Inflammatory macrophage treated with lipopolysaccharide for 1 hour (primary cell): ENCODE measurements at places on chromosomes 11 and 22.

GRCh38 chr11:18669219-18669596 is 29.4 kb upstream of the TMEM86A start:
- peak; percentile 11 for DNase-seq

DNA sequence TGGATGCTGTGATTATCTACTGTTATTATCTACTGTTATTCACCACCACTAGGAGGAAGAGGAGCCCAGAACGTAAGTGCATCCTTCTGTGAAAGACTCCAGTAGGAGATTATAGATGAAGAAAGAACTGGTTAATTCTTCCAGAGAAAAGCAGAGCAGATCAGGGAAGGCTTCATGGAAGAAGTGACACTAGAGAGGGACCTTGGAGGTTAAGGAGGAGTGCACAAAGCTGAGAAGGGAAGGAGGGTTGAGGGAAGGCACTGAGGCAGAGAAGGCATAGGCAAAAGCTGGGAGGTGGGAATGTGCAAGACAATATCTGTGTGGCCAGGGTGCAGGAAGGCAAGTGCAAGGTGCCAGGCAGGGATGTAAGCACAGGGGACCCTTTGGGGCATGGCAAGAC is 13.5 kb downstream of the CRYBB1 start:
- DNase-seq = no peak

GRCh38 chr22:40806711-40807110 is 12.4 kb downstream of the SLC25A17 start:
- no peak for DNase-seq

DNA sequence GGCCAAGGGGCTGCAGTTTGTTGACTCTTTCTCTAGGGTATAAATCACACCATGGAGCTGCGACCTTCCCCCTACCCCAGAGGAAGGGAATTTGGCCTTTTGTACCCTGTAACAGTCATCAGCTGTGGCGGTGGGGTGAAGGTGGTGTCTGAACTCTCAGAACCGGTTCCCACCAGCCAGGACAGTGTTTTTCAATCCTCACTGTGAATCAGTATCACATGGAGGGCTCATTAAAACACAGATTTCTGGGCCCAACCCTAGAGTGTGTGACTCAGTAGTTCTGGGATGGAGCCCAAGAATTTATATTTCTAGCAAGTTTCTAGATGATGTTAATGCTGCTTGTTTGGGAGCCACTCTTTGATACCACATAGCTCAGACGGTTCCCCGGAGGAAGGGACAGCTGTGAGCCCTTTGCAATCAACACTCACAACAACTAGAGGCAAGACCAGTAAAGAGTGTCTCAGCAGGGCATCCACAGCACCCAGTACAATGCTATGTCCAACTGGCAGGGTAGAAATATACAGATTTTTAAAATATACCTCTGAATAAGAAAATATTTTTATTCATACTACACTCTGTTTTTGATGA is 43.9 kb upstream of the FAT3 start:
- no peak for DNase-seq

DNA sequence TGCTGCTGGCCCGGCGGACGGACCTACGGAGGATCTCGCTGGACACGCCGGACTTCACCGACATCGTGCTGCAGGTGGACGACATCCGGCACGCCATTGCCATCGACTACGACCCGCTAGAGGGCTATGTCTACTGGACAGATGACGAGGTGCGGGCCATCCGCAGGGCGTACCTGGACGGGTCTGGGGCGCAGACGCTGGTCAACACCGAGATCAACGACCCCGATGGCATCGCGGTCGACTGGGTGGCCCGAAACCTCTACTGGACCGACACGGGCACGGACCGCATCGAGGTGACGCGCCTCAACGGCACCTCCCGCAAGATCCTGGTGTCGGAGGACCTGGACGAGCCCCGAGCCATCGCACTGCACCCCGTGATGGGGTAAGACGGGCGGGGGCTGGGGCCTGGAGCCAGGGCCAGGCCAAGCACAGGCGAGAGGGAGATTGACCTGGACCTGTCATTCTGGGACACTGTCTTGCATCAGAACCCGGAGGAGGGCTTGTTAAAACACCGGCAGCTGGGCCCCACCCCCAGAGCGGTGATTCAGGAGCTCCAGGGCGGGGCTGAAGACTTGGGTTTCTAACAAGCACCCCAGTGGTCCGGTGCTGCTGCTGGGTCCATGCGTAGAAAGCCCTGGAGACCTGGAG is 74.1 kb downstream of the LRP5 start:
- no peak for DNase-seq

DNA sequence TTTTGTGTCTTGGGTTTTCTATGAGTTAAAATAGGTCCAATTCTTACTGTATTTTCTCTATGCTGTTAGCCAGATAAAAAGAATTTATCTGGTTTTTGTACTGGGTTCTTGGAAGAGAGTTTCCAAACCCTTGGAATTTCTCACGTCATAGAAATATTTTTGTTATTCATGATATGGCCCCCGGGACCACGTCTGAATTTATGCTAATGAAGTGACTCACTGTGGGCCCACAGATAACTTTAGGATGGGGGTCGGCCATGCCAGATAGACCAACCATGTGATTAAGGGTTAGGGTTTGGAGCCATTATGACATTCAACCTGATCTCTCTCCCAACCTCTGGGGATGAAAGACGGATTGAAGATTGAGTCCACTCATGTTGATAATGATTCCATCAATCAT is 35.6 kb upstream of the DDI1 start:
- DNase-seq = no peak

DNA sequence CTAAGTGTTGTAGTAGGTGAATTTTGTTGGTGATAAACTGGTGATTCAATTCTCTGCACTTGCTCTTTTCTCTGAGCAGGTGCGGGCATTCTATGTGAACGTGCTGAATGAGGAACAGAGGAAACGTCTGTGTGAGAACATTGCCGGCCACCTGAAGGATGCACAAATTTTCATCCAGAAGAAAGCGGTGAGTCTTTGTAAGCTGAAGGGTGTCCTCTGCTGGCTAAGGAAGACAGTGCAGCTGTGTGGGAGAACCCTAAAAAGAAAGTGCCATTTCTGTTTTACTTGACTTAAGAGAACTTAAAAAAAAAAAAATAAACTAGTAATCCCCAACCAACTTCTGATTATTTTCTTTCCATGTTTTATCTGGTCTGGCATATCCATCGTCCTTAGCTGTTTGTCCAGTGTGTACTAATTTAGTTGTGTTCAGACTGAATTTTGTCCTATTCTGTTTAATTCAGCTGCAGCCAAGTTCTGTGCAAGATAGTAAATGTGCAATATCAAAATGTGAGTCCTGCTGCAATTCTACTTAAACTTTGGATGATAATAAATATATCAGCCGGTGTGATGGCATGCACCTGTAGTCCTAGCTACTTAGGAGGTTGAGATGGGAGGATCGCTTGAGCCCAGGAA is 29.6 kb downstream of the CAT start:
- peak; percentile 43 for DNase-seq

GRCh38 chr22:19892257-19892879 is 37.7 kb upstream of the GNB1L start:
- DNase-seq = no peak

DNA sequence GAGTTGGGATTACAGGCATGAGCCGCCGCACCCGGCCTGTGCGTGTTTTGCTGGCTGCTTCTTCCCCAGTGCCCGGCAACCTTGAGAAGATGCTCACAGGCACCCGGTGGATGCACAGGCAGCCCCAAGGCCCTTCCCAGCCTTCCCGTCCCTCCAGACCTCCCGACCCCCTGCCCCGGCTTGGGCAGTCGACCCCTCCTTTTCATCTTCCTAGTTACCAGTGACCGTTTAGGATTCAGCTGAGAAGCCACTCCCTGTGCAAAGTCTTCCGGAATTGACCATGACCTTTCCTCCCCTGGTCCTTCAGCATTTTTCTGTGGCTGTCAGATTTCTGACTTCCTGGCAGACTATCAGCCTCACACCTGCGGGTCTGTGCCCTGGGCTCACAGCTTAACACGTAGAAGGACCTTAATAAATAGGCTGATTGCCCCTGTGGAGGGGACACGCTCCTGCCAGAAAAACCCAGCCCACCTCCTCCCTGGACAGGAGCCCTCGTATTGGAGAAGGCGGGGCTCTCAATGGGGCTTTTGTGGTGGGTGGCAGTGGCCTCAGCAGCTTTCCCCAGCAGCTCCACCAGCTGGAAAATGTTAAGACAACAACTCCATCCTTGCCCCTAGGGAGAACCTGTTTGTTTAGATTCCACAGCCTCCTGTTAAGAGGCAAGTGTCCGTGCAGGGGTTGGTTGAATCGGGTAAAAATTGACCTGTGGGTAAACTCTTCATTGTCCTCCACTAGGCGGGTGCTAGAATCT is 10.4 kb upstream of the ANO1 start:
- DNase-seq = no peak

DNA sequence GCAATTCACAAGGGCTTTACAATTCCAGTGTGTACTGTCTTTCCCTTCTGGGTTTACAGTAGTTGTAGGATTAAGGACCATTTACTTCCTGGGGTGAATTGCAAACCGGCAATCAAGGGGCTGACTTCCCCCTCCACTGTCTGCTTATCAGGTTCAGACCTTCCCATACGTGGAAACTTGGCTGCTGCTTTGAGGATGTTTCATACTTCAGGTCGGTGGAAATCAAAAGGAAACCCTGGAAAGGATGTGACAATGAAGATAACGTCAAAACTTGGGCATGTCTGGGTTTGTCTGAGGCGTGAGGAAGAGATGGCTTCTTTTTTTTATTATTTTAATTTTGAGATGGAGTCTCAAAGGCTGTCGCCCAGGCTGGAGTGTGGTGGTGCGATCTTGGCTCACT is 2.1 kb upstream of the RTCB start:
- DNase-seq = no peak

GRCh38 chr11:47415949-47416472 is 7.6 kb downstream of the SLC39A13 start:
- no peak for DNase-seq
